ENCODE measurements at places on chromosomes 4 and X. TPM values are rescaled to one million over a fixed set of nuclear protein-coding genes. Genes with fewer than 3 reads are reported as not detected.

DNA sequence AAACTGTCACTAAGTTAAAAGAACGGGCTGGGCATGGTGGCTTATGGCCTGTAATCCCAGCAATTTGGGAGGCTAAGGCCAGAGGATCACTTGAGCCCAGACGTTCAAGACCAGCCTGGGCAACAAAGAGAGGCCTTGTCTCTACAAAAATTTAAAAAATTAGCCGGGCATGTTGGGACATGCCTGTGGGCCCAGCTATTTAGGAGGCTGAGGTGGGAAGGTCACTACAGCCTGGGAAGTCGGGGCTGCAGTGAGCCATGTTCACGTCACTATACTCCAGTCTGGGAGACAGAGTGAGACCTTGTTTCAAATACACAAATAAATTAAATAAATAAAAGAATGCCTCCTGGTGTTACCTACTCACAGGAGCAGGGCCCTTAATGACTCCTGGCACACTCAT is 69.5 kb downstream of the APBB2 start:
- no peak for DNase-seq
- H3K4me1 ChIP-seq: peaks cover 22% of the 10 kb centered on the region

GRCh38 chrX:39643550-39643949 is 454.2 kb downstream of the BCOR start:
- H3K27ac ChIP-seq: no peak overlapping the region
- DNase-seq: no peak
- H3K27me3 ChIP-seq: no peaks in the 10 kb centered on the region
- no peaks in the 10 kb centered on the region for H3K36me3 ChIP-seq

The IDUA gene
- 35.7 TPM for total RNA-seq

The BBS7 gene
- total RNA-seq: 18.3 TPM

The MAGEA2 gene
- total RNA-seq: 9.2 TPM

GRCh38 chr4:5553801-5554200 is 154.6 kb downstream of the EVC2 start:
- H3K4me1 ChIP-seq: no peaks in the 10 kb centered on the region
- no peak overlapping the region for H3K27ac ChIP-seq
- DNase-seq: no peak

DNA sequence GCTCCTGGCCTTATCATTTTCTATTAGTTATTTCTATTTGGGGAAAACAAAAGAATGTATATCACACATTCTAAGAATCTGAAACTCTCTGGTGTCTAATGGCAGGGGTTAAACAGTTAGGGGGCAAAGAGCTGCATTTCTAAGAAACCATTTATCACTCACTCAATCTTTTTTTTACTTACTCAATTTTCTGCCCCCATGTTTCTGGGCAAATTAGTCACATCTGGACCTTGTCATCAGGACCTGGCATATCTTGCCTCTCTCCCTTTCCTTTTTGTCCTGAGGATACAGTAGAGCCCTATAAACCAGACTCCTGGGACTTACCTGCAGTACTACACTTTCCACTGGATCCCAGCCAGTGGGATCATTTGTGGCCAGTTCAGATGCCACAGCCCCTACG is 89.1 kb downstream of the ANXA3 start:
- H3K27ac ChIP-seq: no peak overlapping the region
- peaks cover 5% of the 10 kb centered on the region for H3K4me1 ChIP-seq
- no peak for DNase-seq
- H3K36me3 ChIP-seq: no peaks in the 10 kb centered on the region
- no peaks in the 10 kb centered on the region for H3K27me3 ChIP-seq

All from testis (tissue), 5 donors.